ENCODE measurements at places on chromosomes 7 and 10.

- no peak for DNase-seq
Measured at GRCh38 chr7:46600340-46600739, 679.3 kb upstream of the IGFBP3 start.

DNA sequence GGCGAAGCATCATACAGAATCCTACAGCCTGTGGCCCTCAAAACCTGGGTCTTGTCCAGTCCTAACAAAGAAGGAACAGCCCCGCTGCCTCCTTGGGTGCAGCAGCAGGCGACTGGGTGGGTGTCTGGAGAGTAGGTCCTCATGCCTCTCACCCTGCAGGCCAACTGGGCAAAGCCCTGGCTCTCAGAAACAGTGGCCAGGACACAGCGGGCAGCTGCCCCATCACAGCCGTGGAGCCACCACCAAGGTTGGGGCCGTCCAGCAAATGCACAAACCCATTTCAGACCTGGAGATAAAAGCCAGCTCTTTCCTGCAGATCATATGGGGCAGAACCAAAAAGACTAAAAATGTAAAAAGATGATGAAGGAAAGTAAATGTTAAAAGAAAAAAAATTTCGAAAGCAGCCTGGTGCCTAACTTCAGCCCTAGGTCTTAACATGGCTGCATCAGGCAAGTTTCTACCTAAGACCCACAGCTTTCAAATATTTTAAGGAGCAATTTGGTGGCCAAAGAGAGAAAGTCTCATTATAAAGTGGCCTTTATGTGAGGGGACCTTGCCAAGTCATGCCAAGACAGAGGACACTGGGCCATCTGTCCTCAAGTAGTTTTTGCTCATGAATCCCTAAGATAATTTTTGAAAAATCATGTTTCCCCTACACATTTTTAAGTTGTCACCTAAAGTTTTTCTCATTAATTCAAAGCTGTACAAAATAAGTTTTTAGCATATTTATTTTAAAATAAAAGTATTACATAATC is 142.1 kb downstream of the PAXIP1 start:
- DNase-seq: no peak

DNA sequence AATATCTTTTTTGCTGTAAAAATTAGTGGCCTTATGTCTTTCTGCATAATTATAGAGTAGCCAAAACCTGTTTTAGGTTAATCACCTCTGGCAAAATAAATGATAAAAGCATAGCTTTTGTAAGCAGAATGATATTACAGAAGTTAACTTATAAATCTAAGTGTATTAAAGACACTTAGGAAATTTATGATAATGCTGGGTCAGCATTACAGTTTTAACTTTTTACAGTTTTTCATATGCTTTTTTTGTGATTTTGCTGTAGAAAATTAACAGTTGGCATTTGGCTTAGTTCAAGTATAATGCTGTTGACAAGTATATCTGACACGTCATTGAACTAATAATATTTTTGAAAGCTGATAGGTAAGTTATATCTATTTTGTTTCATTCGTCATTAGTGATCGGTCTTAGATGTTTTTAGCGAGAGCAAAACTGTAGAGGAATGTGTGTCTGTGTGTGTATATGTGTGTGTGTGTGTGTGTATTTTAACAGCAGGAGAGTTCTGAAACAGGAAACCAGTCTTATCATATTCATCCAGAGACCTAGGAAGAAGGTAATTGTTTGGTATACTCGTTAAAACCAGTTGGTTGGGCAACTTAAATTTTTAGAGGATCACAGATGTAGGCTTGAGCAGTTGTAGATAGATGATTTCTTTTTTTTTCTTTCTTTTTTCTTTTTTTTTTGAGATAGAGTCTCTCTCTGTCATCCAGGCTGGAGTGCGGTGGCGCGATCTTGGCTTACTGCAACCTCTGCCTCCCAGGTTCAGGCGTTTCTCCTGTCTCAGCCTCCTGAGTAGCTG is 15.4 kb downstream of the PTEN start:
- no peak for DNase-seq

DNA sequence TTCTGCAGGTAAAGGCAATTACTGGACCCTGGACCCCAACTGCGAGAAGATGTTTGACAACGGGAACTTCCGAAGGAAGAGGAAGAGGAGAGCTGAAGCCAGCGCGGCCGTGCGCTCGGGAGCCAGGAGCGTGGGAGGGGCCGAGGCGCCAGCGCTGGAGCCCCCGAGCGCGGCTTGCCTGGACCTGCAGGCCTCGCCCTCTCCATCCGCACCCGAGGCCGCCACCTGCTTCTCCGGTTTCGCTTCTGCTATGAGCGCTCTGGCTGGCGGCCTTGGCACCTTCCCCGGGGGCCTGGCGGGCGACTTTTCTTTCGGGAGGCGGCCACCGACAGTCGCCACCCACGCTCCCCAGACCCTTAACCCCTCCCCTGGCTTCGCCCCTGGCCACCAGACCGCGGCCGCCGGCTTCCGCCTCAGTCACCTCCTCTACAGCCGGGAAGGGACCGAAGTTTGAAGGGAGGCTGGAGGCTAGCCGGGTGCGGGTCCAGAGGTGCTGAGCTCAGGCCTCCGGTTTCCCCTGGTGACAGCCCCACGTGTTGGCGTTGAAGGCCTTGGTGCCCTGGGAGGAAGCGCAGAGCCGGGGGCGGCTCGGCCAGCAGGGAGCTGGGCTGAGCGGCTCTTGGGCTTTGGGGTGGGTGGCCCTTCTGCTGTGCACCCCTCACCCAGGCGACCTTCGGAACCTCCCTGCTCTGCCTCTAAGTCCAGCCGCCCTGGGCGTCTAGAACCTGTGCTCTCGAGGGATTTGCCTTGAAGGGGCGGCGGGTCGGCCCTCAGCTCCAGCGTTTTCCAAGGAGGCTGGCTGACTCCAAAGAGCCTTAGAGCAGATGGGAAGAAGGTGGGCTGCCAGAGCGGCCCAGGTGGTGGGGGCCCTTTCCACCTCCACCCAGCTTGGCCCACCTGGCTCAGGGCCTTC is 1.8 kb downstream of the FOXI2 start:
- no peak for DNase-seq

DNA sequence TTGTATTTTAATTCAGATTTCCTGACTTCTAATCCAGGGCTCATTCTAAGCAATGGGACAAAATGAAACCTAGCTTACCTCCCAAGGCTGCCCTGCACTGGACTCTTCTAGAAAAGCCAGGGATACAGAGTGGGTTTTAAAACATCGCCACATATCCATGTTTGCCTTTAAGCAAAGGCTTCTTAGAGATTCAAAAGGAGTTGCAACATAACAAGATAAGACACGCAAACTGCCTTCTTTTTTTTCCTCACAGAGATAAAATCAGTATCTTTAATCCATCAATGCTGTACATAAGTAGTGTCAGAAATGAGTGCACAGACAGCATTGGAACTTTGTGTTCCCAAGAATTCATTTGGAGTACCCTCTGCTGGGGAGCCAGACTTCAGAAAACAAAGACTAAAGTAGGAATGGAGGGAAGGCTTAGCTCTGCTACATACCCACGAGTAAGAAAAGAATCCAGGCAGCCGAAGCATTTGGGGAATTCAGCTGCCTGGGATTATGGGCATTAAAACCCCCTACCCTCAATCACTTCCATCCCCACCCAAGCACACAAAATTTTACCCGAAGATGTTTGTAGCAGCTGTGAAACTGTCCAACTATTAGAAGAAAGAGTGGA is 427.8 kb downstream of the ARL4A start:
- no peak for DNase-seq

GRCh38 chr10:62025134-62025794 is 123.8 kb downstream of the ARID5B start:
- DNase-seq: peak; percentile 36

DNA sequence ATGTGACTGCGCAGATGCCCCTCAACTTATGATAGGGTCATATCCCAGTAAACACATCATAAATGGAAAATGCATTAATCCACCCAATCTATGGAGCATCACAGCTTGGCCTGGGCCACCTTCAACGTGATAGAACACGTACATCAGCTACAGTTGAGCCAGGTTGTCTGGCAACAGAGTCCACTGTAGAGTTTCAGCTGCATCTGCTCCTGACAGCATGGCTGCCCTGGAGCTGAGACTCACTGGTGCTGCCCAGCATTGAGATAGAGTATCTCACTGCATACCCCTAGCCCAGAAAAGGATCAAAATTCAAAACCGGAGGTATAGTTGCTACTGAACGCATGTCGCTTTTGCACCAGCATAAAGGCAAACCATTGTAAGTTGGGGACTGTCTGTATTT is 437.7 kb upstream of the MKI67 start:
- DNase-seq: no peak

DNA sequence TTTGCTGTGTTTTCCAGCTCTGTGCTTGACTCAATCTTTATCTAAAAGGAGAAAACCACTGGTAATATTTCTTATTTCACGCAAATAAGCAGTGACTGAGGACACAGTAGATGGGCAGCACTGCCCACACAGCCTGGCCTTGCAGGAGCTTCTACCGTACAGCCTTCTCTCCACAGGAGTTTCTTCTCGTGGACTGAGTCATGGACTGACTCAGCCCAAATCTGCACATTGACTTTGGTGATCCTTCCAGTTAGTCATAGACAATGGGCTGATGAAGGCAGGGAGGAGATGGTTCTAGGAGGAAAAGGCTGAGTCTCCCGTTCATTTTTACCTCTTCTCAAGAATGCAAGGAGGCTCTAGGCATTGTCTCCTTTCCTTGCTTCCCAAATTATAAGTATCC is 200.7 kb downstream of the RAPGEF5 start:
- DNase-seq: peak; percentile 73

- DNase-seq: no peak
Measured at GRCh38 chr10:115572740-115573455, 479.7 kb downstream of the ATRNL1 start.

DNA sequence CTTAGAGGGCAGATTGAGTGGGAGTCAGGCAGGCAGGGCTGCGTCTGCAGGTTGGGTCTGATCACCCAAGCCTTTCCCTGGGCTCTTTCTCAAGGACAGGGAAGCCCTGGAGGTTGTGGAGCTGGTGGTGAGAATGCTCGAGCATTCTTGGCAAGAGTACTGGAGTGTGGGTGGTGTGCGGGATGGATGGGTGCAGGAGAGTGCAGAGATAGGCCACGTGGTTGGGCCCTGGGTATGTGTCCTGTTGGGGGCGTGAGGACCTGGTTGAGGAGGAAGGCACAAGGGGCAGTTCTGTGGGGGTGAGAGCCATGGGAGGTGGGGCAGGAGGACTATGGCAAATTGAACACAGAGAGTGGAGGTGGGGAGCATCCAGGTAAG is 135.9 kb downstream of the PTPN20 start:
- DNase-seq: no peak

- no peak for DNase-seq
Measured at GRCh38 chr10:11013836-11014235, 3.8 kb upstream of the CELF2 start.

All from HFFc6 (cell line).